ENCODE measurements at places on chromosomes 5 and 9. TPM values are rescaled to one million over a fixed set of nuclear protein-coding genes. Genes with fewer than 3 reads are reported as not detected.

GRCh38 chr5:81450940-81451339, 57.0 kb upstream of the ACOT12 start:
- H3K4me3 ChIP-seq, result no peak overlapping the region
- no peak for DNase-seq
- peaks cover 4% of the 10 kb centered on the region for H3K36me3 ChIP-seq
- H3K4me1 ChIP-seq, result no peaks in the 10 kb centered on the region

GRCh38 chr9:136488247-136489214, 5.7 kb upstream of the SEC16A start:
- no peaks in the 10 kb centered on the region for H3K36me3 ChIP-seq
- H3K27ac ChIP-seq, result no peak overlapping the region
- H3K4me1 ChIP-seq, result peaks cover 7% of the 10 kb centered on the region
- peak; percentile 74 for DNase-seq
- no peak overlapping the region for H3K4me3 ChIP-seq

The TEK gene
- total RNA-seq, result 39.0 TPM

DNA sequence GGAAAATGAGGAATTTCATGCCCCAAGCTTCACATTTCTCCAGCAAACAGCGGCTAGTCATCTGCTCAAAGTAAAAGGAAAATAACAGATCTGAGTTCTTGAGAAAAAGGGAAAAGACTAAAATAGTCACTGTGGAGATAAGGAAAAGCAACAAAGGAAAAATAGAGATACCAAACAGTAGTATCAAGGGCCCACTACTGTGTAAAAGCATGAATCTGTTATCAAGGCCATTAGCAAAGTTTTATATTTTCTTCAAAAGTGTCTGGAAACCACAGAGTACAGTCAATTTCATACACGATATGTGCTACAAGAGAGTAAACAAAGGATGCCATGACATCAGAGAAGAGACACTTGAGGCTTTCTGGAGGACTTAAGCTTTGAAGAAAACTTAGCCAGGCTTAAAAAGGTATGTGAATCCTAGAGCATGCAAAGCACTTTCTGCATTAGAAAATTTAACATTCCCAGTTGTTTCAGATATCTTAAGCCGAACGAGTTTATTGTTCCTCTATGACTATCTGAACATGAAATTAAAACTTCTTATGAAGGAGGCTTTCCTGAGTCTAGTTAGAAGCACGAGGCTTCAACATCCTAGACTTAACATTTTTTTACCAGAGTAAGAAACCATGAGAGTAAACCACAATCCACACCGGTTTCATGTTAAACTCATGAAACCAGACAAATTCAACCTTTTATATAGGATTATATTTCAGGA, 1.2 kb downstream of the TTC33 start:
- H3K27ac ChIP-seq, result peak overlapping the region; percentile 93
- H3K4me1 ChIP-seq, result peaks cover 16% of the 10 kb centered on the region
- peaks cover 8% of the 10 kb centered on the region for H3K36me3 ChIP-seq
- DNase-seq, result no peak

The DNAI1 gene
- 4.1 TPM for total RNA-seq

GRCh38 chr5:81724571-81724970, 26.3 kb downstream of the SSBP2 start:
- H3K4me1 ChIP-seq, result peaks cover 4% of the 10 kb centered on the region
- H3K36me3 ChIP-seq, result no peaks in the 10 kb centered on the region
- no peaks in the 10 kb centered on the region for H3K27me3 ChIP-seq
- H3K4me3 ChIP-seq, result no peak overlapping the region
- H3K27ac ChIP-seq, result no peak overlapping the region

DNA sequence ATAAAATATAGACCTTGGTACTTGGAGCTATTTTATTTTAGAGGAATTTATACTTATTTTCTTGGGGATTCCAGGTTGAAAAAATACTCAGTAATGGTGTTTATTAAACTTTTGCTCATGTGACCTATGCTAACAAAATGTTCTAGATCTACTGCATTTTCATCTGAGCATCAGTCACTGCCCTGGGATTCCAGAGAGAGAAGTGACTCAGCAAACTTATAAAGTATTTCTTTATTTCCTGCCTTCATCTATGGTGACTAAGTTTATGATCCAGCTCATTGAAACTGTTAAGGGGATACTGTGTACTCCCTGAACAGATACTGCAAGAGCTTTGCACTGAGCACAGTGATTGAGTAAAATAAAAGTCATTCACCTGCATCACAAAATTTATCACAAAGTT, 298.5 kb upstream of the CDH18 start:
- DNase-seq, result no peak
- no peaks in the 10 kb centered on the region for H3K27me3 ChIP-seq
- no peak overlapping the region for H3K4me3 ChIP-seq
- no peak overlapping the region for H3K27ac ChIP-seq
- H3K4me1 ChIP-seq, result no peaks in the 10 kb centered on the region

- H3K4me3 ChIP-seq, result peak overlapping the region; percentile 13
- peak; percentile 30 for DNase-seq
- no peaks in the 10 kb centered on the region for H3K4me1 ChIP-seq
- no peaks in the 10 kb centered on the region for H3K27me3 ChIP-seq
Measured at GRCh38 chr5:26482810-26483375, 555.5 kb downstream of the CDH9 start.

The TLE4 gene
- total RNA-seq, result 21.6 TPM

The CACNA1B gene
- 0.15 TPM for total RNA-seq

DNA sequence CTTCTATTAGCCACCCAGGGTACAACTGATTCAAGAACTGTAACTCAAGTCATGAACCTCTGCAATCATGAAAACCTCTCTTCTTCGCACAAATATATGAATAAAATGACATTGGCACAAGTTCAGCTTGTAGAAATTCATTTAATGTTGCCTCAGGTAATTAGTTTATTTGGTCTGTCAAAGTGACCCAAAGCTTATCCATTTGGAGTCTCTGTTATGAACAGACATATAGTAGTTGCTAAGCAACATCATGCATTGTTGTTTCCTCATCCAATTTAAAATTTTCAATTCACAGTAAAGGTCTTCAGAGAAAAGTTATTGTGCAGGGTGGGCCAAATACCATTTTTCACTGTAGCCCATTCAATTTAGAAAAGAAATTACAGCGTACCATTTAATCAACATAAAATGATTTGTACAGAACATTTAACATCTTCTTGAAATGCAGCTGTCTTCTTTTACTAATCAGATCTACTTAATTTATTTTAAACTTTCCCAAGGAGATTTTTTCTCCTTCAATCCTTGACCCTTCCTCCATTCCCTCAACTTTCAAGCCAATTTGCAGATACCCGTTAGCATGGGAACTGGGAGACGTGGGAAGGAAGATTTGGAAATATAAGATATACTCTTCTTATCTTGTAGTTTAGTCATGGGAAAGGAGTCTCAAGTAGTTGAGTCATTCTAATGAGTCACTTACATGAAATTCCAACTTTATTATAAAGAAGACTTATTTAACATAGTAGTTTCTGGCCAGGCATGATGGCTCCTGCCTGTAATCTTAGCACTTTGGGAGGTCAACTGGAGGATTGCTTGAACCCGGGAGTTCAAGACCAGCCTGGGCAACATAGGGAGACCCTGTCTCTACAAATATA, 231.3 kb downstream of the ATPSCKMT start:
- no peaks in the 10 kb centered on the region for H3K36me3 ChIP-seq
- H3K27me3 ChIP-seq, result no peaks in the 10 kb centered on the region
- no peak overlapping the region for H3K27ac ChIP-seq
- H3K4me1 ChIP-seq, result no peaks in the 10 kb centered on the region
- no peak overlapping the region for H3K4me3 ChIP-seq
- DNase-seq, result no peak

The FCN2 gene
- total RNA-seq, result not detected

DNA sequence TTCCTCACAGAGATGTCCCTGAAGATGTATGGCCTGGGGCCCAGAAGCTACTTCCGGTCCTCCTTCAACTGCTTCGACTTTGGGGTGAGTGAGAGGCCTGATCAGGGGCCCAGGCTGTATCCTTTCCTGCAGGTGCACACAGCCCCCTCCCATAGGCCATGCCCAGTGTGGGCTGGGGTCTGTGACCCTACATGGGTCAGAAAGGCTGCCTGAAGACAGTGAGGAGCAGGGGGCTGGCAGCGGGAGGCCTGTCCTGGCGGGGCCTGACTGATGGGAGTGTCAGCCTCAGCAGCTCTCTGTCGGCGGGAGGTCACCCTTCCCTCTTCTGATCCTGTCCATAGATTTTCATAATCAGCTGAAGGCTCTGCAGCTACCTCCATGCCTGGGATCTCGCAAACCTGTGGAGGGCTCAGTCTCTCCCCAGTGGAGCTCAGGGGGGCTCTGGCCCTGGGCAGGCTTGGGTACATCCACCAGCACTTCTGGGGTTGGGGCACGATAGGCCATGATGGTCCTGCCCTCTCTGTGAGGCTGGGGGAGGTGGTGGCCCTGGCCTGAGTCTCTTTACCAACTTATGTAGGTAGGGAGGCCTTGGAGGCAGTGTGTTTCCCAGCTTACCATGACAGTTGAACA, 98.5 kb downstream of the CACNA1B start:
- no peak for DNase-seq
- peaks cover 14% of the 10 kb centered on the region for H3K27me3 ChIP-seq
- no peaks in the 10 kb centered on the region for H3K4me1 ChIP-seq

DNA sequence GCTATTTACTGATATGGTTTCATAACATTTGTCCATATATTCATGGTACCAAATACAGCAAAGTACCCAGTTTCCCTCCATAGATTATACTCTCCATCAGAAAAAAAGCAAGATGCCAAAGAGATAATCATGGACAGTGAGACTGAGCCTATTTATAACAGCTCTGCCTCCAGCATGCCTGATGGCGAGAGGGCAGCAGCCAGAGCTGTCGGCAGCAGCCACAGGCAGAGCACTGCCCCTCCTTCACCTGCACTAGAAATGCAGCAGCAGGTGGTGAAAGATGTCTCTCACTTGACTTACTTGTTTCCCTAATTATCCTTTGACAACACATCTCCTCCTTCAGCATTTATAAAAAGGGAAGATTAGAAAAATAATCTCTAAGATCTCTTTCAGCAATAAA, 32.4 kb downstream of the CTNNAL1 start:
- no peaks in the 10 kb centered on the region for H3K27me3 ChIP-seq
- no peak for DNase-seq
- no peak overlapping the region for H3K27ac ChIP-seq
- no peaks in the 10 kb centered on the region for H3K4me1 ChIP-seq

The MUSK gene
- total RNA-seq, result 0.89 TPM

GRCh38 chr9:16414451-16414850, 456.0 kb downstream of the BNC2 start:
- no peaks in the 10 kb centered on the region for H3K4me1 ChIP-seq
- H3K4me3 ChIP-seq, result no peak overlapping the region
- no peak for DNase-seq
- no peaks in the 10 kb centered on the region for H3K36me3 ChIP-seq
- no peaks in the 10 kb centered on the region for H3K27me3 ChIP-seq

GRCh38 chr5:7420510-7421280, 24.8 kb downstream of the ADCY2 start:
- H3K27me3 ChIP-seq, result no peaks in the 10 kb centered on the region
- H3K4me1 ChIP-seq, result no peaks in the 10 kb centered on the region
- no peaks in the 10 kb centered on the region for H3K36me3 ChIP-seq
- H3K4me3 ChIP-seq, result no peak overlapping the region
- no peak overlapping the region for H3K27ac ChIP-seq
- no peak for DNase-seq

- no peak overlapping the region for H3K4me3 ChIP-seq
- no peak overlapping the region for H3K27ac ChIP-seq
- H3K4me1 ChIP-seq, result no peaks in the 10 kb centered on the region
- no peak for DNase-seq
Measured at GRCh38 chr9:81777482-81777881, 88.1 kb upstream of the TLE1 start.

- no peak overlapping the region for H3K27ac ChIP-seq
- H3K4me1 ChIP-seq, result no peaks in the 10 kb centered on the region
- H3K36me3 ChIP-seq, result no peaks in the 10 kb centered on the region
- no peak overlapping the region for H3K4me3 ChIP-seq
Measured at GRCh38 chr9:101689039-101689438, 49.4 kb downstream of the GRIN3A start.

DNA sequence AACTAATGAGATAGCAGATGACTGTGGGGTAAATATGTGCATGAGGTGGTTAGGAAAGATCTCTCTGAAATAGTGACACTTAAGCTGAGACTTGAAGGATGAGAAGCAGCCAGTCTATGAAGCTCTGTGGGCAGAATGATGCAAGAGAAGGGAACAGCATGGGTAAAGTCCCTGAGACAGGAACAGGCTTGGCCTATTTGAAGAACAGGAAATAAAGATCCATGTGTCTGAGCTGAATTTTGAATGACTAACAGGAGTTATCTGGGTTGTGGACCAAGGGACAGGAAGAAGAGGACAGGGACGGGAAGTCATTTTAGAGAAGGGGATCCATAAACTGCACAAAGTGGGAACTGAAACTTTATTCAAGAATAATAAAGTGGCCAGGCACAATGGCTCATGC, 25.6 kb upstream of the HMGCS1 start:
- H3K27ac ChIP-seq, result no peak overlapping the region
- H3K4me3 ChIP-seq, result no peak overlapping the region
- no peaks in the 10 kb centered on the region for H3K4me1 ChIP-seq
- no peaks in the 10 kb centered on the region for H3K27me3 ChIP-seq
- DNase-seq, result no peak

- peak; percentile 77 for DNase-seq
- peaks cover 11% of the 10 kb centered on the region for H3K4me1 ChIP-seq
- H3K4me3 ChIP-seq, result peak overlapping the region; percentile 4
- no peak overlapping the region for H3K27ac ChIP-seq
- peaks cover 69% of the 10 kb centered on the region for H3K27me3 ChIP-seq
- H3K36me3 ChIP-seq, result no peaks in the 10 kb centered on the region
Measured at GRCh38 chr5:33936004-33936380, 194 bp upstream of the RXFP3 start.

DNA sequence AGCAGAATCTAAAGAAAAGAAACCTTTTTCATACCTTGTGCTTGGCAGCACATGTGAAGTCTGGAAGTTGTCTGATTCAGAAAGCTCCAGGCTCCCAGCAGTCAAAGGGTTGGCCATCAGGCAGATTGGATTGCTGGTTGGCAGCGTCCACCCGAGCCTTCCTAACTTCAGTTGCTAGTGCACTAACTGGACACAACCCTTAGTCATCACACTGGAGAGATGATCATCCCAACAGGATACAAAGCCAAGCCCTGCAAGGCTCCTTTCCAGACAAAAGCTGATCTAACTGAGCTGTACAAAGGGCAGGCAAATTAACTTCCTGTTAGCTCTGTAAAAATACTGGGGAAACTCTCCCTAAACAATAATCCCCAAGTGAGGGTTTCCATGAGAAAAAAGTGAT, 185.6 kb downstream of the SNX18 start:
- no peaks in the 10 kb centered on the region for H3K36me3 ChIP-seq
- H3K4me3 ChIP-seq, result no peak overlapping the region
- no peak for DNase-seq
- no peak overlapping the region for H3K27ac ChIP-seq

GRCh38 chr5:173452119-173452905, 124.1 kb upstream of the STC2 start:
- H3K27me3 ChIP-seq, result no peaks in the 10 kb centered on the region
- H3K36me3 ChIP-seq, result no peaks in the 10 kb centered on the region
- H3K4me1 ChIP-seq, result no peaks in the 10 kb centered on the region
- H3K4me3 ChIP-seq, result no peak overlapping the region
- DNase-seq, result peak; percentile 26

All from left lung (tissue), 14 donors.